ENCODE measurements at places on chromosomes 12 and 14. TPM values are rescaled to one million over a fixed set of nuclear protein-coding genes. Genes with fewer than 3 reads are reported as not detected.

GRCh38 chr14:94771906-94772490, 2.1 kb upstream of the GSC start:
- no peak for DNase-seq

GRCh38 chr12:6952863-6953441, 1.8 kb downstream of the PTPN6 start:
- DNase-seq, result no peak

DNA sequence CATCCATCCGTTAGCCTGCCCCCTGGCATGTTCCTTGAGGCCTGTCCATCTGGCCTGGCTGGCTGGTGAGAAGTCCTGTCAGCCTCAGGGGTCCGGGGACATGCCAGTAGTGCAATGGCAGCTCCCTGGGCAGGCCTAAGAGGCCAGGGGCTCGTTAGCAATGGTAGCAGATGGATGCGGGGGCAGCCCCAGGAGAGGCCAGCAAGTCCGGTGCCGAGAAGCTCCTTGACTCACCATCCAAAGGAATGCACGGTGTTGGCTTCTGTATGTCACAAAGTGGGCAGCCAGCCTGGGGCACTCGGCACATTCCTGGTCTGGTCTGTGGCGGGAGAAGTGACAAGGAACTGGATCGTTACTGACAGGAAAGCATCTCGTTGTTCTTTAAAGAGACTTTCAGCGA, 319.9 kb downstream of the CACNA1C start:
- no peak for DNase-seq

DNA sequence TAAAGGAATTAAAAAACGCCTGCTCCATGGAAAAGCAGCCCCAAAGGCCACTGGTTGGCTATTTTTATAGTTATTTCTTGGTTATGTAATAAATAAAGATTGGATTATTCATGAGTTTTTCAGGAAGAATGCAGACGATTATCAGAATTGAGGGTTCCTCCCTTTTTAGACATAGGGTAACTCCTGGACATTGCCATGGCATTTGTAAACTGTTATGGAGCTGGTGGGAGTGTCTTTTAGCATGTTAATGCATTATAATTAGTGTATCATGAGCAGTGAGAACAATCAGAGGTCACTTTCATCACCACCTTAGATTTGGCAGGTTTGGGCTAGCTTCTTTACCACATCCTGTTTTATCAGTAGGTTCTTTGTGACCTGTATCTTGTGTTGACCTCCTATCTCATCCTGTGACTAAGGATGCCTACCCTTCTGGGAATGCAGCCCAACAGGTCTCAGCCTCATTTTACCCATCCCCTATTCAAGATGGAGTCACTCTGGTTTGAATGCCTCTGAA, 728.7 kb downstream of the GALC start:
- DNase-seq, result no peak

GRCh38 chr14:36356862-36357261, 36.4 kb upstream of the MBIP start:
- DNase-seq, result no peak

GRCh38 chr14:85528897-85529631, 880 bp upstream of the FLRT2 start:
- DNase-seq, result no peak

DNA sequence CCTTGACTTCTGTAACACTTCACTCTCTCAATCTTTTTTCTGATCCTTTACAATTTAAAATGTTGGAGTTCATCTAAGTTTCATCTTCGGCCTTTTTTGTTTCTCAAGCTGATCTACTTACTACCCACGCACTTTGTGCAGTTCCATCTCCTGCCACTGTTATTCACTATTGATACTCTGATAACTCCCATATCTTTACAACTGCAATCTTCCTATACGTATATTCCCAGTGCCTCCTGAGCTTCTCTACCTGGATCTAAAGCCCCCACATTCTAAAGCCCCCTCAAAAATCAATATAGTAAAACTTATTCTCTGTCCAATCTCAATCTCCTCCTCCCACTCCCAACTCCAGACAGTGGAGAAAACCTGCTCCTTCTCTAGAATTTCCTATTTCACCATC, 5.9 kb downstream of the ATG2B start:
- no peak for DNase-seq

DNA sequence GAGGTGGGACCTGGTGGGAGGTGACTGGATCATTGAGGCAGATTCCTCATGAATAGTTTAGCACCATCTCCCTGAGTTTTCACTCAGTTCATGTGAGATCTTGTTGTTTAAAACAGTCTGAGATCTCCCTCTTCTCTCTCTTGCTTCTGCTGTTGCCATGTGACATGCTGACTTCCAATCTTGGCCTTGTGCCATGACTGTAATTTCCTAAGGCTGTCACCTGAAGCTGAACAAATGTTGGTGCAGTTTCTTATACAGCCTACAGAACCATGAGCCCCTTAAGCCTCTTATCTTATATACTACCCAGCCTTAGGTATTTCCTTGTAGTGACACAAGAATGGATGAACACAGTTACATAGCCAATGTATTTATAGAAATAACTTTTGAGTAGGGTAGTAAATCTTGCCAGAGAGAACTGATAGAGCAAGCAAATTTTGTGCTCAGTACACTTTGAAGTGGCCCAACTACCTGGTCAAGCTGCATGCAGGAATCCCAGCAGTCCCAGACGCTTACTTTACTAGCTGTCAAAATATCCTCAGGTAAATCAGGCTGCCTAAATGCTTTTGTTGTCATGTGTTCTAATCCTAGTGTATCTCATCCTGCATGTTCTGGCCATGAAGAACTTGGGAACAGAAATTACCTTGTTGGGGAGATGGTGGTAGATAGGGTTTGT, 445.6 kb upstream of the MIS18BP1 start:
- no peak for DNase-seq

DNA sequence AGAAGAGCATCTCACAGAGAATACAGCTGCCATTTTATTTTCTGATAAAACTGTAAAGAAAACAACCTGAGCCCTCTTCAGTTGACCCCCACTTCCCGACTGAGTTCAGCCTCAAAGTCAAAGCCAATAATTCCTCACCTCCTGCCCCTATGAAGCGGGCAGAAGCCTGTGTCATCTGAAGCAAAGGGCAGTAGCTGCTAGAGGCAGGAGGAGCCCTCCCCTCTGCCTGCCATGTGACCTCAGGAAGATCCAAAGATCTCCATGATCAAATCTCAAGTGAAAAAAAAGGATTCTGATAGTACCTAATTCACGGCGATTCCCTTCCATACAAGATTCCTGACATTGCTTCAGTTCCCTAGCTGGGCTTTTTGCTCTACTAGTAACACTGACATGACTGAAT, 223.1 kb upstream of the CAND1 start:
- DNase-seq, result no peak

GRCh38 chr12:47004634-47005033, 74.8 kb upstream of the PCED1B start:
- DNase-seq, result no peak

BCL2L2 gene
- total RNA-seq, result 26.8 TPM

SERPINA6 gene
- not detected for total RNA-seq

TEAD4 gene
- 12.9 TPM for total RNA-seq

FIGNL2 gene
- 0.24 TPM for total RNA-seq

CISTR gene
- 3.7 TPM for total RNA-seq

All from right atrium auricular region (tissue), 2 donors.